ENCODE measurements at places on chromosomes 4 and X. TPM values are rescaled to one million over a fixed set of nuclear protein-coding genes. Genes with fewer than 3 reads are reported as not detected.

SORBS2 gene
- total RNA-seq: 191 TPM

CXCL8 gene
- 175 TPM for total RNA-seq

SPANXA2 gene
- not detected for total RNA-seq

RRH gene
- total RNA-seq: not detected

ARSJ gene
- 51.1 TPM for total RNA-seq

NSDHL gene
- total RNA-seq: 23.8 TPM

HS6ST2 gene
- 2.0 TPM for total RNA-seq

KLF8 gene
- 0.65 TPM for total RNA-seq

G6PD gene
- total RNA-seq: 108 TPM

CHIC1 gene
- total RNA-seq: 11.8 TPM

OFD1 gene
- total RNA-seq: 12.0 TPM

PARM1 gene
- 0.33 TPM for total RNA-seq

C1GALT1C1 gene
- 62.8 TPM for total RNA-seq

MFAP3L gene
- 1.1 TPM for total RNA-seq

RBMX2 gene
- total RNA-seq: 21.9 TPM

GC gene
- not detected for total RNA-seq

FAM9A gene
- total RNA-seq: not detected

NPY1R gene
- total RNA-seq: not detected

EFHC2 gene
- not detected for total RNA-seq

GAGE13 gene
- total RNA-seq: not detected

MAGEB1 gene
- total RNA-seq: not detected

AIMP1 gene
- total RNA-seq: 26.3 TPM

AR gene
- total RNA-seq: 14.9 TPM

ATP6AP1 gene
- total RNA-seq: 83.6 TPM

TRIM61 gene
- not detected for total RNA-seq

GLUD2 gene
- 1.3 TPM for total RNA-seq

FAM9C gene
- total RNA-seq: not detected

ZFP92 gene
- total RNA-seq: 0.57 TPM

HSD17B13 gene
- total RNA-seq: not detected

FANCB gene
- 2.6 TPM for total RNA-seq

LNX1 gene
- total RNA-seq: 0.76 TPM

REELD1 gene
- not detected for total RNA-seq

CT45A2 gene
- not detected for total RNA-seq

SLC6A14 gene
- not detected for total RNA-seq

TMEM156 gene
- 3.3 TPM for total RNA-seq

STIM2 gene
- 33.2 TPM for total RNA-seq

WDR17 gene
- under 0.01 TPM for total RNA-seq

GPM6B gene
- total RNA-seq: 0.33 TPM

SH3D19 gene
- total RNA-seq: 125 TPM

P2RY8 gene
- not detected for total RNA-seq

RPS6KA6 gene
- total RNA-seq: 1.1 TPM

IL1RAPL1 gene
- 0.29 TPM for total RNA-seq

GYG2 gene
- under 0.01 TPM for total RNA-seq

ATP1B4 gene
- total RNA-seq: not detected

ABRAXAS1 gene
- 12.0 TPM for total RNA-seq

CFAP47 gene
- total RNA-seq: not detected

XK gene
- 0.10 TPM for total RNA-seq

MAGEA1 gene
- not detected for total RNA-seq

TMPRSS11F gene
- total RNA-seq: not detected

FAM133A gene
- total RNA-seq: not detected

HDAC8 gene
- total RNA-seq: 33.3 TPM

All from vein endothelial cell (primary cell).